ENCODE measurements at places on chromosomes 1 and 21.

DNA sequence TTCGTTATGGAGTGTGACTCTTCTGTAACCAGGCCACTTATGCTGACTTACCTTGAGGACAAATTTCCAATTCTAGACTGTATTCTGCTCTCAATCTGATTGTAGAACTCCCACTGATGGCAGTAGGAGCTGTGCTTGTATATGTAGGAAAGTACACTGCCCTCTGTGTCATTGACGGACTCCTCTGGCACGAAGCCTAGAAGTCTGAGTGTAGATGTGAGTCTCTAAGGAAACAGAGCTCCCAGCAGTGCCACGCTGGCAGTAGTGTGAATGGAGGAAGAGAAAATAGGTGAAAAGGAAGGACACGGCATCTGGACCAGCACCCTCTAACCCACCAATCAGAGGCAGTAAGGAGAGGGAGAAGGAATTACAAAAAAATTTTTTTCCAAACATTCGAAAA, 130.4 kb upstream of the ADGRL2 start:
- no peak for DNase-seq

DNA sequence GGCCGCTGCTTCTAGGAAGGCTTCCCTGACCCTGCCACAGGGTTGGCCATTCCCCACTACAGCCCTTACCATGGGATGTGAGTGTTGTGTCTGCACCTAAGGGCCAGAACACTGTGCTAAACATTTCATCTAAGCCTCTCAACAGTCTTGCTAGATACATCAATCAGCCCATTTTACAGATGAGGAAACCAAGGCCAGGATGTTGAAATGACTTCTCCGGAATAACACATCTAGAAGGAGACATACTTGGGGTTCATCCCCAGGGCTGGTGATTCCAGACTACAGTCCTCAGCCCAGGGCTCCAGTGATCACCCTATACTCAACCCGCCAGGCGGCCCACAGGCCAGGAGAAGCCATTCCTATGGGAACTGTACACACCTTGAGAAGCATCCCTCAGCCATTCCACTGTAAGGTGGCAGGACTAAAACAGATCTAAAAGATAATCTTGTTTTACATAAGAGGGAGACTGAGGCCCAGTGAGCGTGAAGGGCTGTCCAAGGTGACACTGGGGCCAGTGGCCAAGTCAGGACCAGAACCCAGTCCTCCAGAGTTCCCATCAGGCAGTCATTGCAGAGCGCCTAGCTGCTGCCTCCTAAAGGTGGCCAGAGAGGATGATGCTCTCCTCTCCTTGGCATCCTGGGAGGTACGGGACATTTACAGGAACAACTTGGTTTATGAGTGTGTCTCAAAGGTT, 119.5 kb downstream of the GLIS1 start:
- no peak for DNase-seq

DNA sequence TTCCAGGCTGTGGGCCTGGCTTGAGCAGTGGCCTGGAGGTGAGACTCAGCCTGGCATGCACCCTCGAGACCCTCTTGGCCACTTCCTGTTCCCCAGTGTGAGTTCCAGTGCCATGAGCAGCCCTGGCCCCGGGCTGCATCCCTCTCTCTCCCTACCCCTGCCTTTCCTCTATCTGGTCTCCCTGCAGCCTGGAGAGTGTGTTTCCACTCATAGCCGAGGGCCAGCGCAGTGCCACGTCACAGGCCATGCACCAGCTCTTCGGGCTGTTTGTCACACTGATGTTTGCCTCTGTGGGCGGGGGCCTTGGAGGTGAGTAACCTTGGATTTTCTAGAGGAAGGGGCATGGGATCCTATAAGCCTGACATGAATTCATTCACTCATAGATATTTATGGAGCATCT, 13.6 kb downstream of the RHBG start:
- DNase-seq: no peak

GRCh38 chr1:218397752-218398339, 52.7 kb downstream of the TGFB2 start:
- DNase-seq: no peak

- no peak for DNase-seq
These were observed 14.0 kb downstream of the GPA33 start for GRCh38 chr1:167076136-167076710.

GRCh38 chr1:202107801-202108731, 14.7 kb upstream of the GPR37L1 start:
- peak; percentile 71 for DNase-seq

DNA sequence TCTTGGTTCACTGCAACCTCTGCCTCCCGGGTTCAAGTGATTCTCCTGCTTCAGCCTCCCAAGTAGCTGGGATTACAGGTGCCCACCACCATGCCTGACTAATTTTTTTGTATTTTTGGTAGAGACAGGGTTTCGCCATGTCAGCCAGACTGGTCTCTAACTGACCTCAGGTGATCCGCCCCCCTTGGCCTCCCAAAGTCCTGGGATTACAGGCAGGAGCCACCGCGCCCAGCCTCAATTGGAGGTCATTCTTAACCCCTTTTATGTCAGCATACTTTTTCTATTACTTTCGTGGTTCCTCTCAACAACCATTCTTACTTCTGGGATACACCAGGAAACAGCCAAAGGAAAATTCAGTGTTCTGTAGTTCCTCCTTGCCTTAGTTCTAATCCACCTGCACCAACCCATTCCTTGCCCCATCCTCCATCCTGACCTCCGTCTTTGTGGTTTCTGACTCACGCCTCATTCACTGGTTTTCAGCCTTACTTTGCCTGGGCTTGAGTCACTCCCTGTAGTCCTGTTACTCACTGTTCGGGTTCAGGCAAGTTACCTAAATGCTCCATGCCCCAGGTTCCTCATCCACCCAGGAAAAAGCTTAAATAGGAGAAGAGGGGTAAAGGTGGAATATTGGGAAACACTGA, 12.9 kb upstream of the BCL10 start:
- DNase-seq: no peak

- DNase-seq: no peak
These were observed 90.2 kb upstream of the TSPAN2 start for GRCh38 chr1:115179397-115180079.

DNA sequence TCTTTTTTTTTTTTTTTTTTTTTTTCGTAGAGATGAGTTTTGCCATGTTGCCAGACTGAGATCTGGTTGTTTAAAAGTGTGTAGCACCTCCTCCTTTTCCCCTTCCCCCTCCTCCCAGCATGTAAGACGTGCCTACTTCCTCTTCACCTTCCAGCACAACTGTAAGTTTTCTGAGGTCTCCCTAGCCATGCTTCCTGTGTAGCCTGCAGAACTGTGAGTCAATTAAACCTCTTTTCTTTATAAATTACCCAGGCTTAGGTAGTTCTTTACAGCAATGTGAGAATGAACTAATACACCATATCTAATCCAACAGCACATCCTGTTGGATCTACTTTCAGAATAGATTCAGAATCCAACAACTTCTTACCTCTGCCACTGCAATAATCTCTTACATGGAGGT, 111.1 kb downstream of the CLIC6 start:
- DNase-seq: no peak

- DNase-seq: no peak
These were observed at the start of gene TMPRSS3 for GRCh38 chr21:42395905-42396651. Gene TMPRSS3 (minus strand): TSS chr21:42396052. CDS start chr21:42395417, 635 bp downstream.

DNA sequence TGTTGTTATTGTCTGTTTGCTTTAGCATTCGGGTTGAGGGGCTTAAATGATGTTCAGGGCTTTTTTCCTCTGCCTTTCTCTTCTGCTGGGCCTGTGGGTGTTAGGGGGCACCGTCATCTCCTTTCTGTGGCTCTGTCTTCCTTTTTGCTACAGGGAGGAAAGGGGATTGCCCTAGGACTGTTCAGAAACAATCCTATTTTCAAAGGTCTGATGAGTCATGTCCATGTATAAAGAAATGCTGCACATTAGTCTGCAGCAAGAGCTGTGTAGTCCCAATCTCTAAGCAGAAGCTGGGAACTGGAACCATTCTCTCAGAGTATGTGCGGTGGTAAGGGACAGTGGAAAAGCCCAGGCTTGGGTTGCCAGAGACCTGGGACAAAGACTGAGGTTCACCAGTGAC, 462.3 kb downstream of the OMA1 start:
- no peak for DNase-seq

- no peak for DNase-seq
These were observed 411.0 kb upstream of the ESRRG start for GRCh38 chr1:217133958-217134856.

- DNase-seq: no peak
These were observed 100.7 kb upstream of the GFI1 start for GRCh38 chr1:92587445-92587844.

DNA sequence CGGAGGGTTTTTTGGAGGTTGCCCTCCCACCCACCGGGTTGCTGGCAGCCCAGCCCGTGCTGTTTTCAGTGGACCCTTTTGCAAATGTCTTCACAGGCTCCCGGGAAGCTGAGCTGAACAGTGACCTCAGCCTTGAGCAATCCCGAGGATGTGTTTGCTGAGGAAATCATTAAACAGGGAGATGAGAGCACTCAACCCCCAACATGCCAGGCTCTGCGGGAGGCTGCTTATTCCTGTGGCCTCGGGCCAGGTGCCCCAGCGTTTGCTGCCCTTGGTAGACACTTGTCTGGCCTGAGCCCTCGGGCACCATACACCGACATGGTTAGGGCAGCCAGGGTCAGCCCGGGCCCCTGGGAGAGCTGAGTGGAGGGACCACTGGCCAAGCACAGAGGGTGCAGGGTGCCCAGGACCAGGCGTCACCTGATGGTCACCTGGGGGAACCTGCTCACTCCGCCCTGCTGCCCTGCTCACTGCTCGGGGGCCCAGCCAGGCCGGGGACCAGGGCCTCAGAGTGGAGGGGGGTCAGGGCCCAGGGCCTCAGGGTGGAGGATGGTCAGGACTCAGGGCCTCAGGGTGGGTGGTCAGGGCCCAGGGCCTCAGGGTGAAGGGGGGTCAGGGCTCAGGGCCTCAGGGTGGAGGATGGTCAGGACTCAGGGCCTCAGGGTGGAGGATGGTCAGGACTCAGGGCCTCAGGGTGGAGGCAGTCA, 42.5 kb upstream of the POFUT2 start:
- no peak for DNase-seq

Measured in NCI-H187 treated with DMSO at 0.1 percent for 48 hours (cell line).